ENCODE measurements at places on chromosomes 11 and 22.
A peak's percentile ranks its signal among the peaks of the same experiment; 100 is the strongest.

DNA sequence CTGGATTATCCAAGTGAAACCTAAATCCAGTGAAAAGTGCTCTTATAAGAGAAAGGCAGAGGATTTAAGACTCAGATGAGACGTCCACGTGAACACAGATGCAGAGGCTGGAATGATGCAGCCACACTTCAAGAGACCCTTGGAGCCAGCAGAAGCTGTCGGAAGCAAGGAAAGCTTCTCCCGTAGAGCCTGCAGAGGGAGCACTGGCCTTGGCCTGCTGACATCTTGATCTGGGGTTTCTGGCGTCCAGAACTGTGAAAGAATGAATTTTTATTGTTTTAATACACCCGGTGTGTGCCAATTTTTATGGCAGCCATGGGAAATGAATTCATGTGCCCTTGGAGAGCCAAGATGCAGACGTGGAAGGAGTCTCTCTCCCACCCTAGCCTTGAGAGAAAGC, 407.0 kb upstream of the B3GAT1 start:
- DNase-seq: peak; percentile 65

DNA sequence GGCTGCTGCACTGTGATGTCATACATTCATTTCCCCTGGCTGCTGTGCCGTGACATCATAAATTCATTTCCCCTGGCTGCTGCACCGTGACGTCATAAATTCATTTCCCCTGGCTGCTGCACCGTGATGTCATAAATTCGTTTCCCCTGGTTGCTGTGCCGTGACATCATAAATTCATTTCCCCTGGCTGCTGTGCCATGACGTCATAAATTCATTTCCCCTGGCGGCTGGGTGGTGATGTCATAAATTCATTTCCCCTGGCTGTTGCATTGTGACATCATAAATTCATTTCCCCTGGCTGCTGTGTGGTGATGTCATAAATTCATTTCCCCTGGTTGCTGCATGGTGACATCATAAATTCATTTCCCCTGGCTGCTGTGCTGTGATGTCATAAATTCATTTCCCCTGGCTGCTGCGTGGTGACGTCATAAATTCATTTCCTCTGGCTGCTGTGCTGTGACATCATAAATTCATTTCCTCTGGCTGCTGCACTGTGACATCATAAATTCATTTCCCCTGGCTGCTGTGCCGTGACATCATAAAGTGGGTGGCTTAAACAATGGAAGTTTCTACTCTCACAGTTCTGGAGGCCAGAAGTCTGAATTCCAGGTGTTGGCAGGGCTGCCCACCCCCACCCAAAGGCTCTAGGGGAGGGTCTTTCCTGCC, 301.1 kb downstream of the SHANK2 start:
- no peak for DNase-seq

GRCh38 chr11:134069426-134070341, 812 bp downstream of the JAM3 start:
- DNase-seq: no peak

DNA sequence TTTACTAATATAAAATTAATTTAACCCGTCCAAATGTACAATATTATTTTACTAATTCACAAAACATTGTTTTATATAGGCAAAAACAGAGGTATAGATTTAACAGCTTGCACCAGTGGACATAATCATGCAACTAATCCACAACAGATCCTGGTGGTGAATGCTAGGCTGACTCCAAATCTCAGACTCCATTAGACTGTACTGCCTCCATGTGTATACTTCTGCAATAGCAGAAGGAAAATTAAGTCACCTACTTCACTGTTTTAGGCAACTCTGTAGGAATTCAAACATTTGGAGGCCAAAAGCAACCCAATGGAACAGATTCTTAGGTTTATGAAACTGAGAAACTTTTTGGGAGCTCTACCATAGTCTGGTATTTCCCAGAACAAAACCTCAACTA, 30.0 kb upstream of the RAB39A start:
- no peak for DNase-seq

GRCh38 chr11:12090761-12091258, 19.6 kb upstream of the MICAL2 start:
- DNase-seq: no peak

- no peak for DNase-seq
Observed at GRCh38 chr11:100647861-100648260, 39.2 kb upstream of the ARHGAP42 start.

- no peak for DNase-seq
Observed at GRCh38 chr22:22713416-22713815, 69.0 kb downstream of the GGTLC2 start.

DNA sequence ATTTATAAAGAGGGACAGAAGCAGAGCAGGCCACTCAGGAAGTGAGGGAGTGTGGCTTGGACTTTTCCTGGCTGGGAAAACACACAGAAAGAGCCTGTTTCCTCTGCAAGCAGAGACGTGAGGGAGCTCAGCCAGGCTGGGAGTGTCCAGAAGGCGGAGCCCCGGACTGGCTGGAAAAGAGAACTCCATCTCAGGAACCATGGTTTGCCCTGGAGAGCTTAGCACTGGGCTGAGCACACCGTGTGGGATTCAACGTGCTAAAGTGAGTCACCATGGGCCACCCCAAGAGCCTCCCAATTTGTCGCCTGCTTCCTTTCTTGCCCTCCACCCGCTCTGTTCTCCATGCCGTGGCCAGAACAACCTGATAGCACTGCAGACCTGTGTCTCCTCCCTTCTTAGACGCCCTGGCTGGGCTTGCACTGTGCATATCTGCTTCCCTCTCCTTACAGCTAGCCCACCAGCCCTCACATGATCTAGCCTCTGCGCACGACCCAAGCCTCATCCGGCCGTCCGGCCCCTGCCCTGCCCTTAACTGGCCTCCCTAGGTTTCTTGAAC, 51.8 kb downstream of the GALNT18 start:
- no peak for DNase-seq

DNA sequence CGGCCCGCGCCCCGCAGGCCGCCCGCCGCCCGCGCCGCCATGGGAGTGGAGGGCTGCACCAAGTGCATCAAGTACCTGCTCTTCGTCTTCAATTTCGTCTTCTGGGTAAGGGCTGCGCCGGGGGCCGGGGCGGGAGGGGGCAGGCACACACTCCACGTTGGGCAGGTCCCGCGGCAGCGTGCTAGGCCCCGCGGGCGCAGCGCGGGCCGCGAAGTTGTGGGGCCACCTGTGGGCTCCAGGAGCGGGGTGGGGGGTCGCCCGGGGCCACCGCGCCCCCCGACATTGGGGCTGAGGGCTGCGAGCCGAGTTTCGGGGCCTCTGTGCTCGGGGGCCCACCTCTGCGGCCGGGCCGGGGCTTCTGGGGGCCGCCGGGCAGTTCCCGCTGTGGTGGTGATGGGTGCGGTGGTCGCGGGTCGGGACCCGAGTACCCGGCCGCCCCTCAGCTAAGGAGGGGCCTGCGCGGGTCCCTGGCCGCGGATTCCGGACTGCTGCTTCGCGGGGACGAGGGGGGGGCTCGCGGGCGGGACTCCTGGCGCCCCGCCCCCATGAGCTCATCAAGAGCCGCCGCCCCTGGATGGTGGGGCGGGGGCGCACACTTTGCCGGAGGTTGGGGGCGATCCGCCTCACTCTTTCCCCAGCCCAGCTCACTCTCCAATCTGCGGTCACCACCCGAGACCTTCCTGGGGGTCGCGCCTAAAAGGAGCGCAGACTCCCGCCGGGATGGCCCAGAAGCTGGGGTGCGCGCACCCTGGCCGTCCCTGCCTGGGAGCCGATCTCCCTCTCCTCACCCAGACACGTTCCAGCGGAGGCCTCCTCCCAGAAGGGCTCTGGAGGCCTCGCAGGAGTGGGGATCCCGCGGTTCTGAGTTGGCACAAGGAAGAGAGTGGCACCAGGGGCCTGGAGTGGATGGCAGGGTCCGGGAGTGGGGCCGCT, 667 bp downstream of the CD81 start:
- peak; percentile 57 for DNase-seq

DNA sequence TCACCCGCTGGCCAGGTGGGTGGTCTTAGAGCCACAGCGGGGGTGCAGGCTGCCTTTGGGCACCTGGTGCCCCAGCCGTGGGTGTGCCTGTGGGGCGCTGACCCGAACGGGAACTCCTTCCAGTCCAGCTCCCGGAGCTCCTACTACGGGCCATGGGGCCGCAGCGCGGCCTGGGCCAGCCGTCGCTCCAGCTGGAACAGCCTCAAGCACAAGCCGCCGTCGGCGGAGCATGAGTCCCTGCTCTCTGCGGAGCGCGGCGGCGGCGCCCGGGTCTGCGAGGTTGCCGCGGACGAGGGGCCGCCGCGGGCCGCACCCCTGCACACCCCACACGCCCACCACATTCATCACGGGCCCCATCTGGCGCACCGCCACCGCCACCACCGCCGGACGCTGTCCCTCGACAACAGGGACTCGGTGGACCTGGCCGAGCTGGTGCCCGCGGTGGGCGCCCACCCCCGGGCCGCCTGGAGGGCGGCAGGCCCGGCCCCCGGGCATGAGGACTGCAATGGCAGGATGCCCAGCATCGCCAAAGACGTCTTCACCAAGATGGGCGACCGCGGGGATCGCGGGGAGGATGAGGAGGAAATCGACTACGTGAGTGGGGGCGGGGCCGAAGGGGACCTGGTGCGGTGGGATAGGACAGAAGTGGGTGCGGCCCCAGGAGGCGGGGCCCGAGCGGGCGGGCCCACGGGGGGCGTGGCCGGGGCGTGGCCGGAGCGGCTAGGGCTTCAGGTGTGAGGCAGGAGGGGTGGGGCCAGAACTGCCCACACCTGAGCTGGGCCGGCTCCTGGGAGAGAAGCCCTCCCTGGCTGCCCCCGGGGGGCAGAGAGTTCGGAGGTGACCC, 91.5 kb downstream of the CACNA1I start:
- DNase-seq: peak; percentile 98

- DNase-seq: no peak
Observed at GRCh38 chr11:16738947-16739815, 734 bp downstream of the C11orf58 start.

DNA sequence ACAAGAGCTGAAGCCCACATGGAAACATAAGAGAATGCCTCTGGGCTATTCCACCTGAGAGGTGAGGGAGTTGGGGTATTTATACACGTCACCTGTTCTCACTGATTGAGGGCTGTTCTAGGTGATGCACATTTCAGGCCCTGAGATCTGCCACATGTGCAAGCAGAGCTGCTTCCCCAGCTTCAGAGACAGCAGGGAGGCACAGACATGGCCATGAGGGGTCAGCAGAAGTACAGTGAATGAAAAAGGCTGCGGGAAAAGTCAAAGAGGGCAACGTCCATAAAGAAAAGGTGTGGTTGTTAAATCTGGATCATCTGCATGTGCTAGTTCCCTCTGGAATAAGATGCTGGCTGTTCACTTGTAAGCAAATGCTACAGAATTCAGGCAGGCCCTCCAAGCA, 75.4 kb downstream of the GAB4 start:
- no peak for DNase-seq

DNA sequence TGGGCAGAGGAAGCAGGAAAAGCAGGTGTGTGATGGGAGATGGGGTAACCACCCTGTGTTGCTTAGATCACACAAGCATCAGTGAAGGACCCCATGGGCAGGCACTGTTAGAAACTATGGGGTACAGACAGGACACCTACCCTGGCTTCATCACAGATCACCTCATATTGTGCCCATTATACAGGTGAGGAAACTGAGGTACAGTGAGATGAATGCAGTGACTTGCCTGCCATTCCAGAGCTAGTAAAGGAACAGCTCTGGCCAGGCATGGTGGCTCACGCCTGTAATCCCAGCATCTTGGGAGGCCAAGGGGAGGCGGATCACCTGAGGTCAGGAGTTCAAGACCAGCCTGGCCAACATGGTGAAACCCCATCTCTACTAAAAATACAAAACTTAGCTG, 5.9 kb upstream of the MARK2 start:
- DNase-seq: no peak

DNA sequence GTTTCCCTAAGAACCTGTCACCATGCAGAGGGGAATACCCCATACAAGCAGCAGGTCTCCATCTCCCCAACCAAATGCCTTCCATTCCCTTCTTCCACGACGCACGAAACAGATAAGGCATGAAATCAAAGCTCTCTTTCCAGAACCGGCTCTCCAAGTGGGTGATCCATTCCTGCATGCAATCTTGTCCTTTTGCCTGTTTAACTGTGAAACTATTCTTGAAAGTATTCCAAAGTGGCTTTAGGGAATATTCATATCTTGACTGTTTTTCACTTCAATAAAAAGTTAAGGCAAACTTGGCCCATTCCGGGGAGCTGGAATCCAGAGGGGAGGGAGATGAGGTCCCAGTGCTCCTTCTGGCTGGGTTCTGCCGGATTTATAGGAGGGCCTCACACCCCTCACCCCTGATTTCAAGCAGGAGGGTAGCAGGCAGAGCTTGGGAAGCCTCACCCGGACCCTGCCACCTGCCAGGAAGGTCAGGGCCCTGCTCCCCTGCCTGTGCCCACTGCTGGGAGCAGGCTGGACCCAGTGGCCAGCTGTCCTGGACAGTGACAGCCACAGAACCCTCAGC, 60.9 kb downstream of the SCGB1A1 start:
- no peak for DNase-seq

- no peak for DNase-seq
Observed at GRCh38 chr11:124865181-124865901, at the start of gene ROBO3. ROBO3 (plus strand) TSS chr11:124865432; CDS start chr11:124865578, 146 bp downstream.

GRCh38 chr22:49344656-49345055, 483.0 kb downstream of the BRD1 start:
- DNase-seq: peak; percentile 17

GRCh38 chr22:17570851-17571631, 7.7 kb downstream of the SLC25A18 start:
- no peak for DNase-seq

DNA sequence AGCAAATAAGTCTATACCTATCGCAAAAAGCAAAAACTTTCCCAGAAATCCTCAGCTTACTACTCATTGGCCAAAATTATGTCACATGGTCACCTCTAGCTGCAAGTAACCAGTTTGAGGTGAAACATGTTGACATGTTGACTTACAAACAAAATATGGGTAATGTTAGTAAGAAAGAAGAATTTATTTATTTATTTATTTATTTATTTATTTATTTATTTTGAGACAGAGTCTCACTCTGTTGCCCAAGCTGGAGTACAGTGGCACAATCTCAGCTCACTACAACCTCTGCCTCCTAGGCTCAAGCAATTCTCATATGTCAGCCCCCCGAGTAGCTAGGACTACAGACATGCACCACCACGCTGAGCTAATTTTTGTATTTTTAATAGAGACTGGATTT, 5.4 kb upstream of the SLC35C1 start:
- DNase-seq: no peak
